ENCODE measurements at places on chromosomes 4 and X.
A peak's percentile ranks its signal among the peaks of the same experiment; 100 is the strongest.

DNA sequence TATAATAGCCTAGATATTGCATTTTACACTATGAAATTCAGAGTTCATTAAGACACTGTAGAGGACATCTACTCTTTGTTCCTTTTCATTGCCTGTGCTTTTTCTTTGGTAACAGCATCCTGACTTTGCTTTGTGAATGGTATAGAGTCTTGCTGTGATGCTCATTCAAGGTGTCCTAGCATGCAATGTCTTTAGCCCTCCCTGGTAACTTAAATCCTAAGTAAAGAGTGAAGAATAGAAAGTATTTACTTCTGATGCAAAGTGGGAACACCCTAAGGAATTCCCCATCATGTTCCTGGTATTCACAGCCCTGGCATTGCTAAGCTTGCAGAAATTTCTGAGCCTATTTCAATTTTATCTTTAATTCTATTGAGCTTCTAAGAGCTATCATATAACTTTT is 400.1 kb downstream of the FAT4 start:
- DNase-seq: no peak

DNA sequence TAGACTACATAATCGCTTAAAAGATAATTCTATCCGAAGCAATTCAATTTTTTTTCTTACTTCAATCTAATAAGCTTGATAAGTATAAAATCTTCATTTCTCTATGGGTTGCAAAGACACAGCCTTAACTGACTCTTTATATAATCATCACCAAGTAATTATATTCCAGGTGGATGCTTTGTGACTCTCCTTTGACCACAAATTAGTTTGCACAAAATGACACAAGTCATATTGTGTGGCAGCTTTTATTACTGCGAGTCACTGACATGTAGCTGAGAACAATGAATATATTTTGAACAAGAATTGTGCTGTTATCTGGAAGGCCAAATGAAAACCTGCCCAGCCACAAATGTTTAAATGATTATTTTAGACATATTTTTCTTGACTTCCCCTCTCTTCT is 1727.8 kb downstream of the ARAP2 start:
- DNase-seq: no peak

DNA sequence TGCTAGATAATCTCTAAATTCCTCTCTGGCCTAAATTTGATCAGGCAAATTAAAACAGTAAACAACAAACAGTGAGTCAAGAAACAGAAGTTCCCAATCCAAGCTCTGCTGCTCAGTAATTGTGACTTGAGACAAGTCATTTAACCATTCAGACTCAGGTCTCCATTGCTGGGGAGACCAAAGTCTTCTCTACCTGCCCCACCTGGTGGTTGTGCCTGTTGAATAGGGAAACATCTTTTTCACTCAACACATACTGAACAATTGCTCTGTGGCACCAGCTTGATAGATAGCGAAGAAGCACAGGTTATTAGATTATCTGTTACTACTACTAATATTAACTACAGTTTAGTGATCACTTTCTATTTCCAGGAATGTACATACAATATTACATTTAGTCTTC is 112.1 kb upstream of the EOLA2 start:
- peak; percentile 74 for DNase-seq

- no peak for DNase-seq
These were observed 387.5 kb upstream of the FTHL17 start for GRCh38 chrX:31459361-31459760.

DNA sequence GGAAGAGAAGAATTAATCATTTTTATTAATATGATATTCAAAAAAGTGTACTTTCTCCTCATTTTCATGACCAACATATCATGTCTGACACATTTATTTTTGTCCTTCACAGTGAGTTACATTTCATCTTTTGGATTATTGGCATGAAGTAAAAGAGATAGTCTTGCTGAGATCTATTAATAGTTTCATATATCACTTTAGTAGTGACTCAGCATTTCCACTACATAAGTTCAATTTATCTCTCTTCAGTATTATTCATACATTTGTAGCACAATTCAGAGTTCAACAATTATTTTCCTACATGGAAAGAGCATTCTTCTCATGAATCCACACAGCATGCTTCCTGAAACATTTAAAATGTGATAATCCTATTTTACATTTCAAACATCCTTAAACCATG is 1461.1 kb downstream of the TECRL start:
- no peak for DNase-seq

DNA sequence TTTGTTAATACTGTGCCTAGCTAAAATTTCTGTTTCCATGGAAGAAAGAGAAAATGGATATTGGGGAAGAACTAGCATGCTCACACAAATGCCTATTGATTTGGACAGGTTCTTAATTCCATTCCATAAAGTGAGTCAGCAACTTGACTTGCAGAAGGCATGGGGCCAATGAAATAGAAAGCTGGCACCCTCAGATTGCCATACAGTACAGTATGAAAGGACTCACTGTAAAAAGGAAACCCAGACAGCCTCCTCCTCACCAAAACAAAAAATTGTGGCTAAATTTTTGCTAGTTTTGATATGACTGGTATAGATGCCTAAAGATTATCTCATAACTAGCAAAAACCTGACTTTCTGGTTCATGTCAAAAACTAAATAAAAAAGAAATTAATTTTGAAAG is 11.2 kb upstream of the TAB3 start:
- no peak for DNase-seq

- no peak for DNase-seq
These were observed at the start of gene ADRA2C for GRCh38 chr4:3766036-3766784. TSS of gene ADRA2C (plus strand) at chr4:3766385. CDS start at chr4:3766607, 222 bp downstream.

DNA sequence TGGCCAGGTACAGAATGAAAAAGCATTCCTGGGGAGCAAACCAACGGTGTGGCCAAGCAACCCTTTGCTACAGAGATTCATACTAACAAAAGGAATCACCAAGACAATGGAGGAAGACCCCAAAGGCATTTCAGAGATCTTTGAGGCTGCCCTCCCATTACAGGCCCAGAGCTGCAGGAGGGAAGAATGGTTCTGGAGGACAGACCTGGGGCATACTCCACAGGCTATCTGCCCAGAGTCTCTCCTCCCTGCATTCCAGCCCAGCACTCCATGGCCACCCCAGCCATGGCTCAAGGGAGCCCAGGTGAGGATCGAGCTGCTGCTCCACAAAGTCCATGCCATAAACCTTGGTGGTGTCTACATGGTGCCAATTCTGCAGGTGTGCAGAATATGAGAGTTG is 81.9 kb downstream of the ATP11C start:
- no peak for DNase-seq

DNA sequence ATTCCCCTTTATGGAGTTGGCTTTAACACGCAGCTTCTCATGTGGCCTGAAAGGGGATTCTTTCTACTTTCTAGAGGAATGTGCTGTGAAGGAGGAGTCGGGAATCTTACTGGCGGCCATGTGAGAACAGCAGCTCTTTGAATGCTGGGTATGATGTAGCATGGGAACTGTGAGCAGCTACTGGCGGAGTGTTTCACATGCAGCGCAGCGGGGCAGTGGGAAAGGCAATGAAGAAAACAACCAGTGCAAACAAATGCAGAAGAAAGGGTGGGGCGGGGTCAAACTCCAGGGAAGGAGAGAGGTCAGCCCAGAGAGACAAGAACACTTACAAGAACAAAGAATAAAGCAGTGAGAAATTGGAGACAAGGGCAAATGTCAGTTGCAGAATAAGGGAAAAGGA is 363.8 kb upstream of the FTHL17 start:
- no peak for DNase-seq

DNA sequence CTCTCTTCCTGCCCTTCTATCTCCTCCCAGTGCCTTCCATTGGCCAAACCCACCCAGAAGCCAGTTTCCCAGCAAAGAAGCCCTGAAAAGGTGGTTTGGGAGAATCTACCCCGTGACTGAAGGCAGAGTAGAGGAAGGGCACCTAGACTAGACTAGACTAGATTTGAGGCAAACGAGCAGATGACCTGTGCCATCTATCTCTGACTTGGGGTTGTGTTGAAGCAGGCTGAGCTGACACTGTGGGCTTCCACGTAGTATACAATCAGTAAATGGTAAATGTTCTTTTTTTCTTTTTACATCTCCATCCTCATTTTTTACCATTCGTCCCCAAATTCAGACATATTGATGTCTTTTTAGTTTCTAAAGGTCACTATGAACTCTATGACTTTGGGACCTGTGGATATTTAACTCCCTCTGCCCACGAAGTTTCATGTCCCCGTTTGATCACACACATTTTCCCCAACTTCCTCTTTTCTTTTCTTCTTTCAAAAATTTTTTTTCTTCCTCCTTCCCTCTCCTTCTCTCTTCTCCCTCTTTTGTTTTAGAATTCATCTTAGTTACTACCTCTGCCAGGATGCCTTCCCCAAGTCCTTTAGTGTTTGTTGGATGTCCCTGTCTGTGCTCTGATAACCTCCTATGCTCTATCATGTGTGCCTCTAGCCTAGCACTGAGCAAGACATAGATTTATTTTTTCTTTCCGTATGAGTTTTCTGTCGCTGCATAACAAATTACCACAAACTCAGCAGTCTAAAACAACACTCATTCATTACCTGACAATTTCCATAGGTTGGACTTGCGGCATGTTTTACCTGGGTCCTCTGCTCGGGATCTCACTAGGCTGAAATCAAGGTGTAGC is 6.2 kb upstream of the AFF1 start:
- no peak for DNase-seq

DNA sequence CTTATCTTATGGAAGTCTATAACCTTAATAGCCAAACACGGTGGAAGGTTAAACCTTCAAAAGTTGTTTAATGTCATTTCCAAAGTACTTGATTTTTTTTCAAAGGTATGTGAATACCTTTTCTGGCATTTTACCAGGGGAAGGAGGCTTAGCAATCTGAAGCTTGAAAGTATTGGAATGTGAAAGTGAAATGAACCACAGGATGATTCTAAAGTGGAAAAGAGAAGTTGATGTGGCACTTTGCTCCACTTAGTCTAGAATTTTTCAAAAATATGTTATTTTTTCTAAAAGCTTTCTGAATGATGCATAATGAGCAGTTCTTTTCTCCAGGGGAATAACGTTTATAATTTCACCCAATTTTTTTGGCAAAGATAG is 19.2 kb downstream of the PI4K2B start:
- DNase-seq: no peak

GRCh38 chr4:145734576-145735346 is 54.8 kb downstream of the C4orf51 start:
- peak; percentile 59 for DNase-seq

DNA sequence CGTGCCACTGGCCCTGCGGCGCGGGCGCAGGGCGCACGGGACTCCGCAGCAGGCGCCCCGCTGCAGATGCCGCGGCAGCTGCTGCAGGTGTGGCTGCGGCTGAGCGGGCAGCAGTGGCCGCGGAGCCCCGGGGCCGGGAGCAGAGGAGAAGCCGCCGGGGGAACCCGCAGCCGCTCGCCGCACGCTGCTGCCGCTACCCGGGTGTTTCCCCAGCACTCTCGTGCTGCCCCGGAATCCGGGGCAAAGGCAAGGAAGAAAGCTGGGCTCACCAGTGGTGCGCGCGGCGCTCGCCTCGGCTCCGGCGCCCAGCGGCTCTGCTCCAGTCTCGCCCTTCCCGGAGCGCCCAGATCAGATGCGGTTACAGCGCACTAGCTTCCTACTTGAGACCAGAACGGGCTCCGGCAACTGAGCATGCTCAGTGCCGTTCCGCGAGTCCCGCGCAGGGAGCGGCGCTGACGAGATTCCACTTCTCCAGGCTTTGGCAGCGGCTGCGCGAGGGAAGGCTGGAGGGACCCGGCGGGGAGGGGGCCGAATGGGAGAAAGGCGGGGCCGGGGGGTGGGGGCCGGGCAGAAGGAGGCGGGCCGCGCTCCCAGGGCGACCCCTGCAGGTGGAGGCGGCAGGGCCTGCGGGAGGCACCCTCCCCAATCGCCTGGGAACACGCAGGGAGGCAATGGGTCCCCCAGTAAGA is at the start of gene APBB2:
Gene APBB2, minus strand, starts transcription at position 407 of the 689 bp plus-strand sequence. CDS start 181,288 bp downstream, outside the sequence.
- peak; percentile 93 for DNase-seq

DNA sequence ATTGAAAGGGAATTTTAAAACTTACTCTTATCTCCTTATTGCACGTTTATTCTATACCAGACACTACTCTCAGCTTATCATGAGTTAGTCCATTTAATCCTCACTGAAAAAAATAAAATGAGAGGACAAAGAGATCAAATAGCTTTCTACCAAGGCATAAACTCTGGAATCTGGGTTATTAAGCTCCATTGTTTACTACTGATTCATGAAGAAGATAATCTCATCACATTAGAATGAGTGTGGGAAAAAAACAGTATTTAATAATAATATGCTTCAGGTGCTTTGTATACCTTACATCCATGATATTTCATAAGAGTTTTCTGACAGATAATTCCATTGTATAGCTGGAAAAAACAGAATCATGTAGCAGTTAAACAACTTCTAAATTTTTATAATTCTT is 1092.6 kb downstream of the TECRL start:
- DNase-seq: no peak

DNA sequence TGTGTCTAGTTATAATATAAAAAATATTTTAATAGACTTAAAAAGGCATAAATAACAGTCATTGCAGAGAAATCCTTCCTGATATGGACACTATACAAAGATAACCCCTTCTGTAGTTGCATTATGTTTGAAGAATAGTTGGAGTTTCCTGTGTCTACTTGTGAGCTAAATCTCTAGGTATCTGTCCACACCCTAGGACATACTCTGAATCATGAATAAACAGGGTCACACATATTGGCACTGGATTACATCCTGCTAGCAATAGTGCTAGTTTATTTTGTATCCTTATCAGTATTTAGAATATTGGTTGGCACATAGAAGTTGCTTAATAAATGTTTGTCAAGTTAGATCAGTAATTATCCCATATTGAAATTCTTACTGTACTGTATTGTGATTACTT is 173.9 kb downstream of the GRXCR1 start:
- DNase-seq: no peak

- peak; percentile 45 for DNase-seq
These were observed 18.8 kb upstream of the CHRNA9 start for GRCh38 chr4:40316333-40316781.

DNA sequence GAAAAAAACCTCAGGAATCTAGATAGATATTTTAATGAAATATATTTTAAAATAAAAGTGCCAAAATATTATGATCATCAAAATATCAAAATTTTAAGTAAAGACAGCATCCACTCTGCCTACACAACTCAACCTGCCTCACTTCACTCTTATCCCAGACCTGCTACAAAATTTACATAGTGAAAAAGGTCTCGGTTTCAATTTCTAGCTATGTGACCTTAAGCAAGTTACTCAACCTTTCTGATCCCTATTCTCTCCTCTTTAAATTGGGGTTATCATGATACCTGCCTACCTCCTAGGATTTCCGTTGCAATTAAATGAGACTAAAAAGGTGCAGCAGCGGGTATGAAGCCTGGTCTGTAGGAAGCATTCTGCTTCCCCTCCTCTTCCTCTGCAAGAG is 72.9 kb downstream of the FAM114A1 start:
- DNase-seq: no peak

GRCh38 chrX:39613482-39613995 is 484.2 kb downstream of the BCOR start:
- peak; percentile 74 for DNase-seq

Data from HT-29 (cell line).